Memory B cell (primary cell): ENCODE measurements at places on chromosomes 6 and 20.

DNA sequence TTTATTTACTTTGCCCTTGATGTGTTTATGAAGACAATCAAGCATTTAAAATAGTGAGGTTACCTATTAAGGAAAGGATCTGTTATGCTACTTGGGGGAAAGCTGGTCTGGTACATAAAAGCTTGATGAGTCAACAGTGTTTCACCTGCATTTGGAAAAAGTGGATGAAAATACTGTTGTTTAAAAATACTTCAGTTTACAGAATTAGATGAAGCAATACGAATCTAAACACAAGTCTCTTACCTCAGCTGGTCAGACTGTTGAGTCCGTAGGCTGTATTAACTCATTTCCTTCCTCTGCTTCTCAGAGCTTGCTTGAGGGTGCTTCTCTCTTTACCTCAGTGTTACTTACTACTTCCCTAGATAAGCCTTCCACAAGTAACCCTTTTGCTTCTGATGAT, 36.1 kb downstream of the NKX2-4 start:
- no peak for DNase-seq

DNA sequence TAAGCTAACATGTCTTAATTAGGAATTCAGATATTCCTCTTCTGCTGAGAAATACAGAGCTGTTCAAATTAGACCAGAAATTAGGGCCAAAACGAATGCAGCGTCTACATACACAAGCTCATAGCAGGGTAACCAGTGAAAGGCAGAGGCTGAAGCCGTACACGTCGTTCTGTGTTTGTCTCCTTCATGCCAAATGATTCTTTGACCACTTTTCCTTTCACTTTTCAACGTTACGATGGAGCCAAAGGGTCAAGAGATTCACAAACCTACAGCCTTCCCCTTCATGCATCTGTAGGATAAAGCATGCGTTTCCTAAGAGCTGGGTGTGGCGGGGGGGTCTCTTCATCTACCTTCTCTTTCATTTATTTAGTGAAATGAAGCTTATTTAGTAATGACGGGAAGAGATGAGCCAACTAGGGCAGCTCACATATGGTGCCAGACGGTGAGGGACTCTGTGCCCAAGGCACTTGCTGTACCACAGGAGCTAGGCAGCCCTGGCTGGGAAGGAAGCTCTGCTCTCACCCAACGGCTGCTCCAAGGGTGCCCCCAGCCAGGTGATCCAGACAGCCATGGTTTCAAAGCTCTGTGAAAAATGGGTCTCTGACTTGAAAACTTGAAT, 178.0 kb downstream of the ATXN1 start:
- DNase-seq: no peak

DNA sequence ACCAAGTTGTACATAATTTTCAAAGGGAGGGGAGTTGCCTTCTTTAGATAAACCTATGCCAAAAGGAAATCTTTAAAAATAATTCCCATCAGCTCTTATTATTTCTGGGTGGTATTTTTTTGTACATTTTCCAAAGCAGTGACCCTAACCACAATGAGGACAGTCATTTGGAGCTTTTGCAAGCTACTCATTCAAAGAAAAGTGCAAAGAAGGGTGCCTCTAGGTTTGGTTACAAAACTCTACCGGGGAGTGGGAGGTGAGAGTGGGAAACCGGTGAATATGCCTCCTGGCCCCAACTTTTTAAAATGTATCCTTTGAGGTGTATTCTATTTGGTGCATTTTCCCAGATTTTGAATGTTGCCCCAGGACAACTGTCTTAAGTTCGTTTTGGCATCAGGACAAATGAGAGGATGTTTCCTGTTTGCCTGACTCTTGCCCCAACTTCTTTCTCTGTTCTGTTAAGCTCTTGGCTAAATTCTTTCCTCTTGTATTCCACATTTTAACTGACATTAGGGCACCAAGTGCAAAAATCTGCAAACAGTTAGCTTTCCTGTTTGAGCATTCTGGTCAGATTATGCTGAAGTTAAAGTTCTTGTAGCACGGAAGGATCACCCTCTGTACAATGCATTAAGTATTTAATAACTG, 78.9 kb downstream of the SLX4IP start:
- DNase-seq: no peak

DNA sequence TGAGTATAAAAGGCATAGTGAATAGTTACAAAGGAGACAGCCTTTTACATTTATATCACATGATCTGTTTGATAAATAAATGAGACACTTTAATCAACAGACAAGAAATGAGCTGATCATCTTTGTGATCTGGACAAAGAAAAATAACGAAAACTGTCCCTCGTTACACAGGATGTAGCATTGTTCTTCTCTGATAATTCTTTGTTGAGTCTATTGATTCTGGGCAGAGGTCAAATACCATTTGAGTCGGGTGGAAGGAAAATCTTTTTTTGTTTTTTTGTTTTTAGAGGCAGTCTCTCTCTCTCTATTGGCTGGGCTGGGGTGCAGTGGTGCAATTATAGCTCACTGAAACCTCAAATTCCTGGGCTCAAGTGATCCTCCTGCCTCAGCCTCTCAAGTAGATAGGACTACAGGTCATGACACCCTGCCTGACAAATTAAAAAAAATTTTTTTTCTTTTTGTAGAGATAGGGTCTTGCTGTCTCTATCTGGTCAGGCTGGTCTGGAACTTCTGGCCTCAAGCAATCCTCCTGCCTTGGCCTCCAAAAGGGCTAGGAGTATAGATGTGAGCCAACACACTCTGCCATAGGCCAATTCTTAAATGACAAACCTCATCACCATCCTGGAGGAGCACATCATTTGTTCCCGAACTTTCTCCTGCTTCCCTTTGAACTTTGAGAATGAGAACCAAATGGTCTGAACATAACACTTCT, 41.8 kb downstream of the CCDC170 start:
- no peak for DNase-seq

DNA sequence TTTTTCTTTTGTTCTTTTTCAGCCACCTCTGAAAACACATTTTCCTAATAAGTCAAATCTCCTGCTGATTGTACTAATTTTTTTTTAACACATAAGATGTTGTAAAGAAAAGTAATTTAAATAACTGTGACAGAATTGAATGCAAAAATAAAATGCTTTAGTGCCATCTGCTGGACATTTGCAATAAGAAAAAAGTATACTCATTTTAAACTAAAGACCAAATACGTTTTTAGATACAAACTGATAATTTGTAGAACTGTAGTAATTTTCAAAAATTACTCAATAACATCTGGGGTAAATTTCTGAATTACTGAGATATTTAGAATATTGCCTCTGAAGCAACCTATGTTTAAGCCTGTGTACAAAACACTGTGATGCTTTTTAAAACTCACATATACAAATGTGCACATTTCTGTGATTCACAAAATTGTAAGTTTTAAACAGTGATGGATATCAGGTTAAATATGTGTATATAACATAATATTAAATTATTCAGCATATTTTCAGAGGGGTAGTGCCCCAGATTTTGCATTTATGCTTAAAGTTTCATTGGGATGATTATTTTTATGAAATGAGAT, 198.7 kb downstream of the RIMS1 start:
- DNase-seq: no peak
